ENCODE measurements at places on chromosomes 2 and 18. TPM values are rescaled to one million over a fixed set of nuclear protein-coding genes. Genes with fewer than 3 reads are reported as not detected.

The GPR148 gene
- total RNA-seq, result not detected

The KIF1A gene
- total RNA-seq, result under 0.01 TPM

The CDH20 gene
- under 0.01 TPM for total RNA-seq

The LAMA1 gene
- total RNA-seq, result 0.20 TPM

The ARHGEF4 gene
- under 0.01 TPM for total RNA-seq

The POTEC gene
- not detected for total RNA-seq

The EVX2 gene
- not detected for total RNA-seq

All from lung microvascular endothelial cell (primary cell).